ENCODE measurements at places on chromosomes 5 and 9.
A peak's percentile ranks its signal among the peaks of the same experiment; 100 is the strongest.

DNA sequence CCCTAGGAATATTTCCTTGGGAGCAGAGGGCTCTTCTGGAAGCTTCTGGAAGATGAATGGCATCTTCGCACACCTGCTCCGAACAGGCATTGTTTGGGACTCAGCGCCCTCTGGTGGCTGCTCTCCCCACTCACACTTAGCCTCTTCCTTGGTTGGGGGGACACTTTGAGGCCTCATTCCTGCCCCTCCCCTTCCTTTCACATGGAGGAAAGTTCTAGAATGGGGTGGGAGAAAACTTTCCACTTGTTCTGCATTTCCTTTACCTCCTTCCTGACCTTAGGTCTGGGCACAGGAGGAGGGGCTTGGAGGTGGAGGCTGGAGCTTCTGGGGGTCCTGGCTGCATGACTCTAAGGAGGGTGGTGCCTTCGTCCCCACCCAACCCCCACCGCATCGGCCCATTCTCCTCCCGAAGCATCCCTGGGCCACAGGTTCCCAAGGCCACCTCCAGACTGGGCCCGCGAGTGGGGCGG lies 19.3 kb upstream of the SMIM32 start:
- H3K4me3 ChIP-seq = no peak overlapping the region
- H3K36me3 ChIP-seq = no peaks in the 10 kb centered on the region
- H3K27ac ChIP-seq = no peak overlapping the region
- peak; percentile 26 for DNase-seq
- peaks cover 2% of the 10 kb centered on the region for H3K4me1 ChIP-seq

DNA sequence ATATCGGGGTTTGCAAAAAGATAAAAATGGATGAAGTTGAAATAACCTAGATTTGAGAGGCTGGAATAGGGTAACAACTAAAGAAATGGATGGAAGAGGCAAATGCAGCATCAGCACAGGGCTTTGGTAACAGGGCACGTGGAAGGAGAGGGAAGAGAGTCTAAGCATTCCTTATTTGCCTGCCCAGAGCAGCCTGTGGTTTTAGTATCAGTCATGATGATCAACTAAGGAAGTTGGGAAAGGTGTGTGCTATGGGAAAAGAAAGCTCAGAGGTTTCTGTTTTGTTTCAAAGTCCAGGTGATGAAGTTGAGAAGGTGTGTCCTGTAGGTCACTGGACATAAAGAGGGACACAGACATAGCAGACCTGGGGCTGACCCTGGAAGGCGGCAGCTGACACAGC lies 28.8 kb downstream of the GAS1 start:
- DNase-seq = no peak
- H3K4me3 ChIP-seq = no peak overlapping the region
- H3K4me1 ChIP-seq = no peaks in the 10 kb centered on the region
- no peaks in the 10 kb centered on the region for H3K36me3 ChIP-seq
- H3K27ac ChIP-seq = no peak overlapping the region
- H3K27me3 ChIP-seq = peaks cover 51% of the 10 kb centered on the region

- no peaks in the 10 kb centered on the region for H3K27me3 ChIP-seq
- H3K4me3 ChIP-seq = no peak overlapping the region
- H3K4me1 ChIP-seq = no peaks in the 10 kb centered on the region
- DNase-seq = no peak
These were observed 118.7 kb downstream of the EDIL3 start for GRCh38 chr5:84265739-84266550.

DNA sequence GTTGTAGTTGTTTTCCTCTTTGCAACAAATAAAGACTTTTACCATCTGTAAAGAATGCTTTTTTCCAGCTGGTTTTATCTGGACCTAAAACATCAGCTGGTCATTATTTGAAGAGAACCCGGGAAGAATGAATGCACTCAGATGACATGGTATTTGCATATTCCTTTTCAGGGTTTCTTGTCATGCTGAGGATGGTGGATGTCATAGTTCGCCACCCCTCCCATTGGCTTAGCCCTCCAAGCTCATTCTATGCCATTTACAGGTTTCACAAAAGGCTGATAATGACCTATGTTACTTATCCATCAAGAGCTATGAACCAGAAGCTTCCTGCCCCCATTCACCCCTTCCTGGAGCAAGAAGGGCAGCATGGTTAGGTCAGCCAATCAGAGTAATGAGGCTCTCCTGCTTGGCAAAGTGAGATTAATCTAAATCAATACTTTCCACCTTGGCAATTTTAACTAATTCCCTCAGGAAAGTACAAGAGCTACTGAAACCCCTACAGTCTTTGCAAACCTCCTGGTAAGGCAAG lies 440.5 kb upstream of the TLE4 start:
- no peaks in the 10 kb centered on the region for H3K36me3 ChIP-seq
- H3K27me3 ChIP-seq = no peaks in the 10 kb centered on the region
- no peak overlapping the region for H3K4me3 ChIP-seq
- no peak overlapping the region for H3K27ac ChIP-seq
- H3K4me1 ChIP-seq = no peaks in the 10 kb centered on the region

DNA sequence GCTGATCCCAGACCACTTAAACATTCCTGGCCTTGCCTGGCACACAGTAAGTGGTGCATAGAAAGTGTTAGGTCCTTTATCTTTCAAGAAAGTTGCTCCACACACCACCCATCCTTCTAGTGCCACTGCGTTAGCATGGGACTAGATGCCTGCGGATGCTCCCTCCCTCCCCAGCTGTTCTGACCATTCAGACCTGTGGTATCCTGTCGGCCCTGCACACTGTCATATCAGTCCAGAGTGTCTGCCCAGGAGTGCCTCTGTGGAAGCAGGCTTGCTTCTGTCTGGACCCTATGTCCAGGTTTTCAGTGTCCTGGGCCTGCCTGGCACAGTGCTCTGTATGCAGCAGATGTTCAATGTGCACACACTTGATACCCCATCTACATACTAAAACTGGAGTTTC lies 38.3 kb upstream of the SMU1 start:
- H3K27me3 ChIP-seq = no peaks in the 10 kb centered on the region
- H3K4me1 ChIP-seq = peaks cover 21% of the 10 kb centered on the region
- H3K36me3 ChIP-seq = peaks cover 96% of the 10 kb centered on the region
- peak overlapping the region; percentile 29 for H3K27ac ChIP-seq
- H3K4me3 ChIP-seq = peak overlapping the region; percentile 37

DNA sequence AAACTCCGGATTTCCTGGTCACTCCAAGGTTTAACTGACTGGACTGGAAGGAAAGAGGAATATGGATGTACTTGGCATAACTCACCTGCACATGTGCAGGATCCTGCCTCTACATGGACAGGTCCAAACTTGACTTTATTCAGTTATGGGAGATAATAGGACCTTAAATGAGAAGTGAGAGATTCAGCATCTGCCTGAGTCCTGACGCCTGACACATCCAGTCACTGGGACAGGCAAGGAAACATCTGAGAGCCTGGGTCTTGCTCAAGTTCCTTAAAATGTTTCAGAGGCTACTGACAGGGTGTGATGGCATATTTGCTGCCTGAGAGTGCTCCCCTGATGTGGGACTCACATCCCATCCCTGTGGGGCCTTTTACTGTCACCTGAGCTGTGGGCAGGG lies 34.9 kb downstream of the ZNF354A start:
- H3K4me3 ChIP-seq = no peak overlapping the region
- peaks cover 22% of the 10 kb centered on the region for H3K27me3 ChIP-seq
- no peaks in the 10 kb centered on the region for H3K36me3 ChIP-seq
- H3K4me1 ChIP-seq = no peaks in the 10 kb centered on the region
- DNase-seq = no peak

GRCh38 chr9:97474372-97474925 lies 27.0 kb upstream of the TMOD1 start:
- H3K36me3 ChIP-seq = peaks cover 25% of the 10 kb centered on the region
- no peak overlapping the region for H3K27ac ChIP-seq
- no peaks in the 10 kb centered on the region for H3K27me3 ChIP-seq
- DNase-seq = no peak
- no peak overlapping the region for H3K4me3 ChIP-seq

DNA sequence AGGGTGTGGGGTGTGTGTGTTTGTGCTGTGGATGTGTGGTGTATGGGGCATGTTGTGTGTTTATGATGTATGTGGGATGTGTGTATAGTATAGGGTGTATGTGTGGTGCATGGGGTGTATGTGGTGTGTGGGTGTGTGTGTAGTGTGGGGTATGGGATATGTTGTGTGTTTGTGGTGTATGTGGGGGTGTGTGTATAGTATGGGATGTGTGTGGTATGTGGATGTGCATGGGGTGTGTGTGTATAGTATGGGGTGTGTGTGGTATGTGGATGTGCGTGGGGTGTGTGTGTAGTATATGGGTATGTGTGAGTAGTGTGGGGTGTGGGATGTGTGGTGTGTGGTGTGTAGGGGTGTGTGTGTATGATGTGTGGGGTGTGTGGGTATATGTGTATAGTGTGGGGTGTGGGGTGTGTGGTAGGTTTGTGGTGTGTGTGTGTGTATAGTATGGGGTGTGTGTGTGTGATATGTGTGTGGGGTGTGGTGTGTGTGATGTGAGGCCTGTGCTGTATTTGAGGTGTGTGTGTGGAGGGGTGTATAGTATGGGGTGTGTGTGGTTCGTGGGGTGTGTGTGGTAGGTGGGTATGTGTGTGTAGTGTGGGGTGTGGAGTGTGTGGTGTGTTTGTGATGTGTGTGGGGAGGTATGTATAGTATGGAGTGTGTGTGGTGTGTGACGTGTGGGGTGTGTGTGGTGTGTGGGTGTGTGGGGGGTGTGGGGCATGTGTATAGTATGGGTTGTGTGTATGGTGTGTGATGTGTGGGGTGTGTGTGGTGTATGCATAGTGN lies 10.5 kb downstream of the ECSCR start:
- H3K27me3 ChIP-seq = no peaks in the 10 kb centered on the region
- H3K4me1 ChIP-seq = peaks cover 32% of the 10 kb centered on the region
- no peak overlapping the region for H3K27ac ChIP-seq
- DNase-seq = no peak
- H3K36me3 ChIP-seq = peaks cover 21% of the 10 kb centered on the region

GRCh38 chr5:7478459-7478858 lies 82.5 kb downstream of the ADCY2 start:
- H3K4me1 ChIP-seq = no peaks in the 10 kb centered on the region
- H3K36me3 ChIP-seq = no peaks in the 10 kb centered on the region
- DNase-seq = no peak
- no peak overlapping the region for H3K4me3 ChIP-seq
- no peaks in the 10 kb centered on the region for H3K27me3 ChIP-seq
- no peak overlapping the region for H3K27ac ChIP-seq

- H3K27me3 ChIP-seq = no peaks in the 10 kb centered on the region
- no peak overlapping the region for H3K27ac ChIP-seq
- DNase-seq = no peak
- H3K4me3 ChIP-seq = no peak overlapping the region
- H3K4me1 ChIP-seq = no peaks in the 10 kb centered on the region
These were observed 515.7 kb upstream of the RORB start for GRCh38 chr9:73981405-73981804.

GRCh38 chr5:121526908-121527307 lies 324.8 kb upstream of the FTMT start:
- no peaks in the 10 kb centered on the region for H3K36me3 ChIP-seq
- H3K4me3 ChIP-seq = no peak overlapping the region

GRCh38 chr5:180084638-180085561 lies 13.3 kb upstream of the RNF130 start:
- peaks cover under 1% of the 10 kb centered on the region for H3K36me3 ChIP-seq
- no peak for DNase-seq
